ENCODE measurements at places on chromosomes 5 and 9.

GRCh38 chr9:136323371-136323789 lies 4.0 kb upstream of the GPSM1 start:
- H3K36me3 ChIP-seq, result no peaks in the 10 kb centered on the region
- no peak overlapping the region for H3K4me3 ChIP-seq
- ATAC-seq, result no peak
- no peaks in the 10 kb centered on the region for H3K27me3 ChIP-seq

DNA sequence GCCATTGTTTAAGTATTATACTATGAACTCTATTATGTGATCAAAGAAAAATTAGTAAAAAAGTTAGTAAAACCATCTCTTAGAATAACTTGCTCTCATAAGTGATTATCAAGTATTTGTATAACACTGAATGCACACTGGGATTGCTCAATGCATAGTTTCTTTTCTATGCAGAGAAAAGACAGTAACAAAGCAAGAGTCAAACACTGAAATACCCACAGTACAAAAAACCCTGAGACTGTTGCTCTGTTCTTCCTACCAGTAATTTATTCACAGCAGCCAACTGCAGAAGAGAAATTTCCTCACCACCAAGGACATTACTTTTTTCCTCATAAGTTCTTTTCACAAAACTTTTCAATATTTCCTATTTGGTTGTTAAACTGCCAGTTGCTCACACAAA lies 634.4 kb downstream of the DTWD2 start:
- no peaks in the 10 kb centered on the region for H3K27me3 ChIP-seq
- H3K4me1 ChIP-seq, result no peaks in the 10 kb centered on the region
- H3K36me3 ChIP-seq, result no peaks in the 10 kb centered on the region
- no peak overlapping the region for H3K27ac ChIP-seq

- H3K27me3 ChIP-seq, result peaks cover 11% of the 10 kb centered on the region
- no peaks in the 10 kb centered on the region for H3K36me3 ChIP-seq
- no peak for ATAC-seq
- no peak overlapping the region for H3K27ac ChIP-seq
Observed at GRCh38 chr5:133736512-133736911, 124.2 kb upstream of the FSTL4 start.

DNA sequence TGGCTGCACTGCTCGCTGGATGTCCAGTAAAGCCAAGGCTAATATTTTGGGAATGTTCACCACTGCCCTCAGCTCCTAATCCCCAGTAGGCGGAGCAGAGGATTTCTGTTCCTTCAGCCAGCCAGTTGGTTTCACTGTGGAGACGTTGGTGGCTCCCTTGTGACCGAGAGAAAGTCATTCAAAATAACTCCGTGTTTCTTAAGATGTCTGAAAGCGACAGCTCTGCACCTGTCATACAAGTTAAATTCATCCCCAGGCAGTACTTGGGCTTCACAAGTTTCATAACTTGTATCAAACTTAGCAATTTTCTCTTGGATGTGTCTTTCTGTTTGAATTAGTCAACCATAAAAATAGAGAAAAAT lies 382 bp upstream of the CDKN2B start:
- peak overlapping the region; percentile 96 for H3K27ac ChIP-seq
- peaks cover 29% of the 10 kb centered on the region for H3K27me3 ChIP-seq
- ATAC-seq, result no peak
- peaks cover 17% of the 10 kb centered on the region for H3K4me1 ChIP-seq

DNA sequence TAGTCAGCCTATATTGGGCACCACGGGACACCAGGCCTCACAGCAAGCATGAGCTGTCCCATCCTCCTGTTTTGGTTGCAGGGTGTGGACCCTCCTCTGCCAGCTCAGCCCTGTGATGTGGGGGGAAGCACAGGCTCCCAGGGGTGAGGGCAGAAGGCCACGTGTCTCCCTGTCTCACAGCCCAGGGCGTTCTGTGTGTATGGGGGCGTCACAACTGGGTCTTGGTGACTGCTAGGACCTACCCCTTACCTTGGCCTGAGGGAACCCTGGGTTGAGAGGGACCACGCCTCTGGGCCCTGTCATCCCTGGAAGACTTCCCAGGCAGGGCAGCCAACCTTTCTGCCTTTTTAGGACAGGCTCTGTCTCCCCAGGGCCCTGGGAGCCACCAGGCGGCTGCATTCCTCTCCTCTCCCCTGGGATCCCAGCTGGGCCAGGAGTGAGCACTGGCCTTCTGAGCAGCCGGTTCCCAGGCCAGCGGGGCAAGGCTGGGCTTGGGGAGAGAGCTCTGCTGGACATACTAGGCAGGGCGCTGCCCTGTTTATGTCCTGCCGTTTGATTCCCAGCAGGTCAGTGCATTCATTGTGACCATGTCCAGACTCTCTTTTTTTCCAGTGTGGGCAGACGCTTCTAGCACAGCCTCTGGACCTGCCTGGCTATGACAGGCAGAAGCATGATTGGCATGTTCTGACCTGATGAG lies 97.4 kb downstream of the DAB2IP start:
- H3K4me3 ChIP-seq, result no peak overlapping the region
- peak overlapping the region; percentile 62 for H3K27ac ChIP-seq
- peaks cover 70% of the 10 kb centered on the region for H3K4me1 ChIP-seq
- H3K36me3 ChIP-seq, result no peaks in the 10 kb centered on the region
- peak; percentile 39 for ATAC-seq

DNA sequence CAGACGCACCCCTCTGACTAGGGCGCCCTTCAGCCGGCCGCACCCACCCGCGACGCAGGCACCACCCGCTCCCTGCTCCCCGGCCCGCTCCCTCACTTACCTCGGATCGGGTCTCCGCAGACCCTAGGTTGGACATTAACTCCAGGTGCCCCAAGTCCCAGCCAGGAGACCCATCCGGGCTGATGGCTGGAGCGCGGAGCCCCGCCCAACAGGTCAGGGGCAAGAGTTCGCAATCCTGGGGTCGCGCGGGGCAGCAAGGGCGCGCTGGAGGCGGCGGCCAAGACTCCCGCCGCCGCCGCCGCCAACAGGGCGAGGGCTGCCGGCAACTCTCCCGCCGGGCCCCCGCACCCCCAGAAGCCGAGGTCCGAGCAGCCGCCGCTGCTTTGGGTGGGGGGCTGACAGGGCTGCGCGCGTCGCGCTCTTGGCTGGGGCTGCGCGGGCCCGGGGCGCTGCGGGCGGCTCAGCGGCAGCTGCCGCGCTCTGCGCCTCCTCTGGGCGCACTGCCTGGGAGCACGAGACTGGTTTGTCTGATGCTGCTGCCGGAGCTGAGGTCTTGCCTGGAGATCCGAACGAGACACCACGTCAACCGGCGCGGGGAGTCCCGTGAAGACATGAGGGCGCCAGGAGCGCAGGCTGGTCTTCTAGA lies at the start of gene GDNF:
TSS of gene GDNF (minus strand) at position 635 of the 646 bp plus-strand sequence. CDS start 5,245 bp downstream, outside the sequence.
- H3K27ac ChIP-seq, result peak within 1 kb of the TSS; percentile 95
- H3K27me3 ChIP-seq, result peaks cover 43% of the 10 kb centered on the region
- H3K4me3 ChIP-seq, result peak within 1 kb of the TSS; percentile 77
- no peaks in the 10 kb centered on the region for H3K36me3 ChIP-seq

- no peaks in the 10 kb centered on the region for H3K36me3 ChIP-seq
- no peak for ATAC-seq
- H3K27ac ChIP-seq, result no peak overlapping the region
- H3K27me3 ChIP-seq, result no peaks in the 10 kb centered on the region
- H3K4me1 ChIP-seq, result no peaks in the 10 kb centered on the region
- H3K4me3 ChIP-seq, result no peak overlapping the region
Observed at GRCh38 chr9:116209414-116210116, 56.0 kb downstream of the PAPPA start.

DNA sequence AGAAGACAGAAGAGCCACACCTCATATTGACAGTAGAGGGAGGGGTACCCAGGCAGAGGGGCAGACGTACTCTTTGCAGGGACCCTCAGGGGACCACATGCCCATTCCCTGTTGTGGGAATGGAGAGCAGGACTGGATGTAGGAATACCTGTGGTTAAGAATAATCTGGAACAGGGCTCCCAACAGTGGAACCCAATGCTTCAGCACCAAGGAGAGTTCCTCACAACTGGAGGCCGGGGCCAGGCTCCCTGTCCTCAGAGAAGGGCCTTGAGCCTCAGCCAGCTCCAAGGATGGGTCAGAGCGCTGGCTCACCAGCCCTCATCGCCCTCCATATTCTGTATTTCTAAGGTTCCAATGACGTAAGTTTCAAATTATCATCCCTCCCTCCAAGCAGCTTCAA lies 7.4 kb upstream of the SHC3 start:
- H3K27ac ChIP-seq, result no peak overlapping the region
- ATAC-seq, result no peak
- H3K27me3 ChIP-seq, result peaks cover 23% of the 10 kb centered on the region
- H3K36me3 ChIP-seq, result no peaks in the 10 kb centered on the region

GRCh38 chr9:132638240-132638639 lies 31.5 kb downstream of the DDX31 start:
- ATAC-seq, result no peak
- H3K4me3 ChIP-seq, result no peak overlapping the region
- no peaks in the 10 kb centered on the region for H3K4me1 ChIP-seq
- H3K36me3 ChIP-seq, result no peaks in the 10 kb centered on the region
- H3K27me3 ChIP-seq, result no peaks in the 10 kb centered on the region

DNA sequence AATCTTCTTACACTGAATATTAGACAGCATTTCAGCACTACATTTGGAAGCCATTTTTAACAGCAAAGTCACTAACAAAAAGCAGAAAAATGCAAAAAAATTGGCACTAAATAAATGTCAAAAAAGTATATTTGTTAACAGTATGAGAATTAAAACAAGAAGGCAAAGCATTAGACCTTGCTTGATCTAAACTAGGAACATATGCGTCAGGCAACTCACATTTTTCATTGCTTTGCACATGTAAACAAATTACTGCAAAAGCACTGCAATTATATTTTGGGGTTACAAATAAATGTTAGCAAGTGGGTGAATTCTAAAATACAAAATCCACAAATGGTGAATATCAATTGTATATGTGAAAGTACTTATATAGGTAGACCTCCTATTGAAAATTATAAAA lies 49.0 kb upstream of the RAPGEF6 start:
- no peak overlapping the region for H3K4me3 ChIP-seq
- ATAC-seq, result no peak
- H3K27ac ChIP-seq, result no peak overlapping the region
- H3K4me1 ChIP-seq, result no peaks in the 10 kb centered on the region

DNA sequence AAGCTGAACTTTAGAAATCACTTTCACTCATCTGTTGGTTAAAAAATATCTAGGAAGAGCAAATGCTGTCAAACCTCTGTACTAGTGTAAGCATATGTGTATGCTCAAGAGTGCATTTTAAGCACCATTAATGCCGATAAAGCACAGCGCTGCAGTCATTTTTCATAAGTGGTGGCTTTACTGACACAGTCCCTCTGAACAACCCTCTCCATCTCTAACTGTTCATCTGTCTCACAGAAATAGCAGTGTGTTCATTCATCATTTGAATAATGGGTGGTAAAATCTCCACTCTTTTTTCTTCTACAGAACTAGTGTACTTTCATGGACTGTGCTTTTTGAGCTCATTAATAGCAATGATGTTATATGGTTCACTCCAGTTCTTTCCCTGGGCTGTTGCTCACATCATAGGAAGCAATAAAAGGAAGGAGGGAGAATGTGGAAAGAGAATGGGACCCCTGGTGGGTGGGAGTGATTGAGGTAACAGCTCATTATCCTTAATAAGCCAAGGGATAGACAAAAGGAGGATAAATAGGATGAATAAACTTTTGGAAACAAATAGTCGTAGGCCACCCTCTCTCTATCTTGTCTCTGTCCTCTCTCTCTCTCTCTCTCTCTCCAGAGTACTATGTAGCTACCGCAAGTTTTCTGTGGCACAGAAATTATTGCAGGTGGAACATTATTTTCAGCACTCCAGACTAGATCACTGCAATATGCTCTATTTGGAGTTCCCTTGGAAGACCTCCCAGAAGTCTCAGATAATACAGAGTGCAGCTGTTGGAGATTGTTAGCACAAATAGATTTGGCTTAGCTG lies 117.9 kb upstream of the PRDM9 start:
- no peak overlapping the region for H3K4me3 ChIP-seq
- H3K4me1 ChIP-seq, result no peaks in the 10 kb centered on the region
- H3K36me3 ChIP-seq, result no peaks in the 10 kb centered on the region

DNA sequence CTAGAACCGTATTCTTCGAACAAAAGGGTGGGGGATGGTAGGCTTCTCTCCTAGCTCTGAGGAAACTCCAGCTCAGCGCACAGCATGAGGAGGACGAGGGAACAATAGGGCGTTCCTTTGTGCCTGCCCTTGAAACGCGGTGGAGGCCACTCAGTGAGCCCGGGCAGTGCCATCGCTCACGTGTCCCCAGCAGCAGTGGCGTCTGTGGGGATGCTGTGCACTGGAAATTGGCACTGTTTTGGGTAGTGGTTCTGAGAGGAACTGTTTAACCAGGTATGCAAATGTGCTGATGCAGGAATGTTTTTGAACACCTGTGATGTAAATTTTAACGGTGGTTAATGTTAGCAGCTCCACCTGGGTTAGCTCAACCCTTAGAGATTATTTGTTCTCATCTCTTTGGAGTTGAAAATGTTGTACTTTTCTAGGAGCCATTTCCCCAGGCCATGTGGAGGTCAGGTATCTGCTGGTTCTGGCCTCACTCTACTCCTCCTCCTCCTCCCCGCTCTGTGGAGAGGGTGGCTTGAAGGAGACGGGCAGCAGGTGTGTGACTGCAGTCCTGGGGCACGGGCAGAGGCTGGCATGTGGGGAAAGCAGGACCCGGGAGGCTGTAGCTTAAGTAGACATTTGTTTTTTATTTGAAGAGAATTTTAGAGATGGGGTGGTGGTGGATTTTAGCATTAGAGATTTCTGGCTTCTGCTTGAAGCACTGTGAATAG lies 48.3 kb downstream of the EHMT1 start:
- H3K27ac ChIP-seq, result no peak overlapping the region
- no peak overlapping the region for H3K4me3 ChIP-seq
- H3K27me3 ChIP-seq, result no peaks in the 10 kb centered on the region
- peaks cover 19% of the 10 kb centered on the region for H3K4me1 ChIP-seq

DNA sequence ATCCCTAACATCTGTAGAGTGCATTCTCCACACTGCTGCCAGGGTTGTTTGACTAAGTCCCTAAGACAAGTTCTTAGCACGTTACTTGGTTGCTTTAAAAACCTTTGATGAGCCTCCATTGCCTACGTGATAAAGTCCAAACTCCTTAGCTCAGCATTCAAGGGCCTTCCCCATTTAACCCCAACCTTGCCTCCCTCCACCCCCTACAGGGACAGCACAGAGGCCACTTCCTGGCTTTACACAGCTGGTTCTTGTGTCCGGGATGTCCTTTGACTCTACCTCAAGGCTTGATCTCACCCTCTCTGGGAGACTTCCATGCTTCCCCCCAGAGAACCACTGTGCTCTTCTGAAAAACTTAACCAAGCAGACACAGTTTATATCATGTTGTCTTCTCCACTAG lies 29.4 kb downstream of the FAM240B start:
- no peaks in the 10 kb centered on the region for H3K27me3 ChIP-seq
- H3K4me1 ChIP-seq, result peaks cover 37% of the 10 kb centered on the region
- no peak overlapping the region for H3K4me3 ChIP-seq
- no peaks in the 10 kb centered on the region for H3K36me3 ChIP-seq

GRCh38 chr9:114911167-114911821 lies 19.1 kb downstream of the TNFSF8 start:
- ATAC-seq, result no peak
- H3K4me3 ChIP-seq, result no peak overlapping the region
- H3K36me3 ChIP-seq, result no peaks in the 10 kb centered on the region
- H3K27ac ChIP-seq, result no peak overlapping the region
- H3K27me3 ChIP-seq, result no peaks in the 10 kb centered on the region
- no peaks in the 10 kb centered on the region for H3K4me1 ChIP-seq

- no peak for ATAC-seq
- H3K4me3 ChIP-seq, result peak overlapping the region; percentile 75
- H3K27ac ChIP-seq, result peak overlapping the region; percentile 99
- no peaks in the 10 kb centered on the region for H3K27me3 ChIP-seq
Observed at GRCh38 chr5:98927242-98927988, 1.4 kb downstream of the CHD1 start.

GRCh38 chr5:72005671-72006070 lies 101.6 kb upstream of the MAP1B start:
- no peaks in the 10 kb centered on the region for H3K36me3 ChIP-seq
- H3K4me1 ChIP-seq, result peaks cover 5% of the 10 kb centered on the region
- H3K4me3 ChIP-seq, result no peak overlapping the region
- no peaks in the 10 kb centered on the region for H3K27me3 ChIP-seq

- no peaks in the 10 kb centered on the region for H3K36me3 ChIP-seq
- H3K27me3 ChIP-seq, result peaks cover 19% of the 10 kb centered on the region
- no peak overlapping the region for H3K4me3 ChIP-seq
Observed at GRCh38 chr5:10876006-10876744, 115.1 kb upstream of the DAP start.
